ENCODE measurements at places on chromosomes 1 and 21. TPM values are rescaled to one million over a fixed set of nuclear protein-coding genes. Genes with fewer than 3 reads are reported as not detected.

PADI1 gene
- total RNA-seq: 1.1 TPM

FGGY gene
- 5.4 TPM for total RNA-seq

NTMT2 gene
- not detected for total RNA-seq

FAM72A gene
- total RNA-seq: 9.1 TPM

VPS13D gene
- 22.7 TPM for total RNA-seq

SLAMF6 gene
- not detected for total RNA-seq

NBPF10 gene
- 1.4 TPM for total RNA-seq

GRCh38 chr1:181643631-181644030, 160.3 kb downstream of the CACNA1E start:
- DNase-seq: no peak

DNA sequence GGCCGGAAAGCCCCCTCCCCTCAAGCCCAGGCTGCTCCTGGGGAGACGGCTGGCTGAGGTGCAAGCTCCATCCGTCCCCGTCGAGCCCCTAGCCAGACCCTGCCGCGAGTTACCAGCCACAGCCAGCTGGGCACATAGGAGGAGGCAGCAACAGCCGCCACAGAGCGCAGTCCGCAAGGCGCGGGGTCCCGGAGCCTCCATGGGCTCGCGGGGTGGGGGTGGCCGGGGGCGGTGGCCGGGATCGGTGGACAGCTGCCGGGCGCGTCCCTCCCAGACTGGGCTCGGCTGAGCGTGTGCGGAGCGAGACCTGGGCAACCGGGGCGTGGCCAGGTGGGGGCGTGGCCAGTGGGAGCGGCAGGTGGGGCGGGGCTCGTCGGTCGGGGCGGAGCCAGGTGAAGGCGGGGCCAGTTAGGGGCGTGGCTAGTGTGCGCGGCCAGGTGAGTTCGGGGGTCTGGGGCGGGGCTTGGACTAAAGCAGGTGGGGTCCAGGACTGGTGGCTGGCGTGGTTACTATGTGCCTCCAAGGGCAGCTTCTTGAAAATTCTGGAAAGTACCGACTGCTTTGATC, at the start of gene CD164L2:
TSS of gene CD164L2 (minus strand) at position 295 of the 567 bp plus-strand sequence. CDS start at position 201, 94 bp downstream.
- no peak for DNase-seq

DNA sequence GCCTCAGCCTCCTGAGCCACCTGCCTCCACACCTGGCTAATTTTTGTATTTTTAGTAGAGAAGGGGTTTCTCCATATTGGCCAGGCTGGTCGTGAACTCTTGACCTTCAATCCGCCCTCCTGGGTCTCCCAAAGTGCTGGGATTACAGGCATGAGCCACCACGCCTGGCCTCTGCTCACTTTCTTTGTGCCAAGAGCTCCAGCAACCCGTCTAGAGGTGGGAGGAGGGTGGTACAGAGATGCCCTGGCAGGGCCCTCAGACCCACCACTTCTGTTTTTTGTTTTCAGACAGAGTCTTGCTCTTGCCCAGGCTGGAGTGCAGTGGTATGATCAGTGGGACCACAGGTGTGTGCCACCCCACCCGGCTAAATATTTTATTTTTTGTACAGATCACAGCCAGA, 6.9 kb upstream of the SYNC start:
- no peak for DNase-seq

GRCh38 chr1:151853411-151853943, at the start of gene THEM5:
Gene THEM5, minus strand, starts transcription at chr1:151853712. Its CDS starts 147 bp downstream, at chr1:151853565.
- DNase-seq: no peak

DNA sequence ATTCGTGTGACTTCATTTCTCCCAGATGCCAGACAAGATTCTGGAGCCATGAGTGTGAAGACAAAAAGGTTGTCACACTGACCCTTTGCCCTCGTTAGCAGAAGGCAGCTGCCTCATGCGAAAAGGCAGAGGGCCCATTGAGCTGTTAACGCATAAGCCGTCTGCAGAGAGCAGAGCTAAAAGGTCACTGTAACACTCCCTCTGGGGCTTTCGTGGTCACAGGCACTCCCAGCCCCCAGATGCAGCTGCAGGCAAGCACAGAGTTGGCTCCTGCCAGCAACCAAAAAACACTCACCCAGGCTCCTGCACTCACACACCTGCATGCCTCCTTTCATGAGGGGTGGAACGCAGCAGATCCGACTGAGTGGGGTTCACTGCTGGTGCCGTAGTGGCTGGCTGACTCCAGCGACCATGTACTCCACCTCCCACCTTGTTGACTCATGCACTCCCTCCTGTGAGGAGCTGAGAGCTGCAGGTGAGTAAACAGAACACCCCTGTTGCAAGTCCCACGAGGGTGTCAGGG, 287.5 kb downstream of the SMYD3 start:
- peak; percentile 83 for DNase-seq

- no peak for DNase-seq
Measured at GRCh38 chr1:236027104-236027503, 37.8 kb downstream of the NID1 start.

DNA sequence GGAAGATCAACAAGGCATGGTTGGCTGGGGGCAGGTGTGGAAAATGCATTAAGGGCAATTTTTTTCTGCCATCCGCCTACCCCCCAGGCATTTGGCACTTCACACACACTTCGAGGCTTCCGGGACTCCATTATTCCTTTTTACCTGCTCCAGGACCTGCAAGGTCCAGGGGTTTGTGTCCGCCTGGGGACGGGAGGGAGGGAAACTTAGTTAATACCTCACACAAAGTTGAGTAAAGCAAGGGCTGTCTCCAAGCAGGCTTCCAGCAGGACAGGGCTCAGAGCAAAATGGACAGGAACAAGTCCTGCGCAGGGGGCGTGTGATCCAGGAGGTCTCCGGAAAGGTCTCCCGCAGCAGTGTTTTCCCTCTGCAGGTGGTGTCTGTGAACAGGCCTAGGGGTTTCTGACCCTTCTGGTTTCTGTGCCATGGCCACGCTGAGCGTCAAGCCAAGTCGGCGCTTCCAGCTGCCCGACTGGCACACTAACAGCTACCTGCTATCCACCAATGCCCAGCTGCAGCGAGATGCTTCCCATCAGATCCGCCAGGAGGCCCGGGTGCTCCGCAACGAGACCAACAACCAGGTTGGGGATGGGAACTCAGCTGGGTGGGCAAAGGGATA, 712 bp downstream of the TEKT2 start:
- no peak for DNase-seq

DNA sequence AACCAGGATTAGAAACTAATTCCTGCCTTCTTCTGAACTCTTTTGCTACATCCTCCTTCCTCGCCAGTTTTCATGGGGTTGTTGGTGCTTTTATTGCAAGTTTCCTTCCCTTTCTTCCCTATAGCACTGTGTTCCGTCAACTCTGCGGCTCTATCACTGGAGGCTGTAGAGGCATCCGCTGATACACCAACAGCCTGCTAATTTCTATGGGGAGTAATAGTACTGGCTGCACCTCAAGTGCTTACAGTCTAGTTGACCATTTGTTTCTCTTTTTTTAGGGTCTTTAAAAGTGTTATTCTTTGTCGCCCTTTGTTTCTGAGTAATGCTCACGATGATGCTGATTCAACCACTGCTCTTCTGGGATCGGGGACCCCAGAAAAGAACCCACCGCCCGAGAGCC, 746 bp downstream of the MIS18A start:
- peak; percentile 18 for DNase-seq
